Neural crest cell (in vitro differentiated cells): ENCODE measurements at places on chromosomes 13 and 19.

DNA sequence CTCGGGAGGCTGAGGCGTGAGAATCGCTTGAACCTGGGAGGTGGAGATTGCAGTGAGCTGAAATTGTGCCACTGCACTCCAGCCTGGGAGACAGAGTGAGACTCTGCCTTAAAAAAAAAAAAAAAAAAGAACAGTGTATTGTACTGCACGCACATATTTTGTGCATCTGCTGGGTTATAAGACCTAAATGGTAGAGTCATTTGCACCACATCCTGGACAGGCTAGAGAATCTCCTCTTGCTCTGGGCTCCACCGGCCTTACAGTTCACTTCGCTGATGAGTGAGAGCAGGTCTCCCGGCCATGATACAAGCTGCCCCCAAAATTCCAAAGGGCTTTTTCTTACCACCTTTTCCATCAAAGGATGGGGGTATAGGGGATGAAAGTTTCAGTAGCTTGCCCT, 7.2 kb upstream of the SAE1 start:
- no peak for DNase-seq

DNA sequence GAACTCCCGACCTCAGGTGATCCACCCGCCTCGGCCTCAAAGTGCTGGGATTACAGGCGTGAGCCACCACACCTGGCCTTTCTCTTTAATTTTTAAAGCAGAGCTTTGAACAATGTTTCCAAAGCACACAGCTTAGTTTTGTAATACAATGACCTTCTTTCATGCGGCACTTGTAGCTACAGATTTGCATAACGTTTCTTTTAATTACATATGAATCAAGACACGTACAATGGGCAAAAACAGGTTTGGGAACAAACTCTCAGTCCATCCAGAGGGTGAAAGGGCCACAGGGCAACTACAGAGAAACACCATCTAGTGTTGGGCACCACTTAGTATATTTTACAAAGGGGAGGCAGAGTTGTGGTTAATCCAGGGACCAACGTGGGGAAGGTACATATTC, 19.0 kb upstream of the S1PR4 start:
- no peak for DNase-seq

DNA sequence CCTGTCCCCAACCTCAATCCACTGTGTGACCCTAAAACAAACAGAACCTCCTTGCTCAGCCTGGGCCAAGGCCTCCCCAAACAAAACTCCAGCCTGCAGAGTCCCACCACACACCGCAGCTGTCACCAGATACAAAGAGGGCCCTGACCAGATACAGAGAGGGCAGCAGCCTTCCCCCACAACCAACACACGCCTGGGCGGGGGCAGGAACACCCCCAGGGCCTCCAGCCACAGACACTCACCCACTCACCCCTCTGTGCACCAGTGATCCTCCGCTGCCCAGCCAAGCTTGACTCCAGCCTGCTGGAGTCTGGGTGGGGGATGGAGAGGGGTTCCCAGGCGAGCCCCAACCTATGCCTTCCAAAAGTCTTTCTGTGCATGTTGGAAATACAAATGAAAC, 5.9 kb upstream of the CIRBP start:
- DNase-seq: no peak

- no peak for DNase-seq
Observed at GRCh38 chr13:102814025-102814607, 15.2 kb downstream of the BIVM start.

DNA sequence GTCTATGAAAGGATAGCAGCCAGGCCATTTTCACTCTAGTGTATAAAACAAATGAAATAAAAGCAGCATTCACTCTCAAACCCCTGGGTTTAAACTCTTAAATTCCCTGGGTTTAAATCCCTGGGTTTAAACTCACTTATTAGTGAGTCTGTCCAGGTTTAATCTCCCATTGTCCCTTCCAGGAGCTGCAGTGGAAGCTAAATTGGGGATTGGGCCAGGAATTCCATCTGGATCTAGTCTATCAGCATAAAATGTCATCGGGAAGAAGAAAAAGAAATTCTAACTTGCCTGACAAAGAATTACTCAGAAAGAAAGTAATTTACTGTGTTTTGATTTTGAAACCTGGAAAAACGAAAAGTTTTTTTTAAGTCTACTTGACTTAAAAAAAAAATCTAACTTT, 54.8 kb downstream of the FRY start:
- DNase-seq: no peak

DNA sequence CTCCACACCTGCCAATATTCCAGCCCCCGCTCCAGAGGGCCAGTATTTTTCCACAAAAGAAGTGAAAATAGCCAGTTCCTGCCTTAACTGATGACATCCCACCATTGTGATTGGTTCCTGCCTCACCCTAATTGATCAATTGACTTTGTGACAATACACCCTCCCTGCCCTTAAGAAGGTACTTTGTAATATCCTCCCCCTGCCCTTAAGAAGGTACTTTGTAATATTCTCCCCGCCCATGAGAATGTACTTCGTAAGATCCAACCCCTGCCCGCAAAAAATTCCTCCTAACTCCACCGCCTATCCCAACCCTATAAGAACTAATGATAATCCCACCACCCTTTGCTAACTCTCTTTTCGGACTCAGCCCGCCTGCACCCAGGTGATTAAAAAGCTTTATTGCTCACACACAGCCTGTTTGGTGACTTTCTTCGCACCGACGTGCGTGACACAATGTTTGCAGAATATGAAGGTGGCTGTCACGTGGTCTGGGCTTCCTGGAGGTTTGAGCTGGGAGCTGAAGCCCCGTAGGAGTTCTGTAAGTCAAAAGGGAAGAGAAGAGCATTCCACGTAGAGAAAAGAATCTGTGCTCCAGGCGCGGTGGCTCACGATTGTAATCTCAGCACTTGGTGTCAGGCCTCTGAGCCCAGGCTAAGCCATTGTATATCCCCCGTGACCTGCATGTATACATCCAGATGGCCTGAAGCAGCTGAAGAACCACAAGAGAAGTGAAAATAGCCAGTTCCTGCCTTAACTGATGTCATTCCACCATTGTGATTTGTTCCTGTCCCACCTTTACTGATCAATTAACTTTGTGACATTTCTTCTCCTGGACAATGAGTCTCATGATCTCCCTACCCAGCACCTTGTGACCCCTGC, 6.2 kb upstream of the FUT3 start:
- no peak for DNase-seq

DNA sequence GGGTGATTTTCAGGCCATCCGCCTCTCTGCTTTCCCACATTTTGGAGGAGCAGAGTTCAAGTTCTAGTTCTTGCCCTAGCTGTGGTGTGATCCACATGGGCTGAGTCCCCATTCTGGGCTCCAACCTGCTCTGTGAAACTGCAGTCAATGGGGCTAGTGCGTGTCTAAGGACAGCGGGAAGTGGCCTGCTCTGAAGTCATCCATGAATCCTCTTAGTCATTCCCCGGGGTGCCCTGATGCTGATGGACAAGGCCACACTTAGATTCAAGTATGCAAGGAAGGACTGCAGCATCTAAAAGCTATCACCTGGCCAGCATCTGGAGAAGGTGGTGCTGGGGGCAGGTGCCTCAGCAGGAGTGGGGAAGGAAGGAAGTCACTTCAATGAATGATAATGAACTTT, 94.6 kb downstream of the TSHZ3 start:
- DNase-seq: no peak

DNA sequence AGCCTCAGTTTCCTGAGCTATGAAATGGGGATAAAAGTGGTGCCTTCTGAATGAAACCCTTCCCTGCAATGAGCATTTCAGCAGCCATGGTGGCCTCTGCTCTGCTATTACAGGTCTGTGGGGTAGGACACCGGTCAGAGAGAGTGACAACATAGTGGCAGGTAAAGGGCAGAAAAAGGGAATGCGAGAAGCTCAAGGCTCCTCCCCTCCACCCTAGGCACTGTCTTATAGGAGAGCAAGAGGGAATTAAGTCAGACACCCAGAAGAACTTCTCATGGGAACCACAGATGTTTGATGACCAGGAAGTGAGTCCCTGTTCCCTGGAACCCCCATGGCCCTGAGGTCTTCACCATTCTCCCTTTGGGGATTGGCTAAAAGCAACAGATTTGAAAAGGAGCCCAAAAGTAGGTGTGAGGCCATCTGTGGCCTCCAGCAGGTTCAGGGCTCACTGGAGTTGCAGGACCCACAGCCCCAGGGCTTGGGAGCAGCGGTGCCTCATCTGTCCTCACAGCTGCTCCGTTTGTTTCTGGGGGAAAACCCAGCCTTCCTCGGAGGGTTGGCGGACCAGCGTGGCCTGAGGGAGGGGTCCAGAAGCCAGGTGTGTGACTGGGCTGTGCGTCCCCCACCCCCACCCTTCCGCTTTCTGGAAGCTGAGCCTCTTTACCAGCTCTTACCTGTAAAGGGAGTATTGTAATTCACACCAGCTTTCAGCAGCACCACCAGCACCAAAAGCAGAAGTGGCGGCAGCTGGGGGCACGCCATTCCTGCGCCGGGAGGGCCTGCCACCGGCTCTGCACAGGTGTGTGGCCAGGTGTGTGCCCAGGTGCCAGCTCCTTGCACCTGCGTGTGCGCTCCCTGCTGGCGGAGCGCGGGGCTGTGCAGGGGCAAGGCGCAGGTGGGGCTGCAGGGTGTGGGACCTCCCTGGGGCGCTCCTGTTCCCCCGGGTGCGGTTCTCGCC, 19.4 kb downstream of the IQCN start:
- DNase-seq: no peak

DNA sequence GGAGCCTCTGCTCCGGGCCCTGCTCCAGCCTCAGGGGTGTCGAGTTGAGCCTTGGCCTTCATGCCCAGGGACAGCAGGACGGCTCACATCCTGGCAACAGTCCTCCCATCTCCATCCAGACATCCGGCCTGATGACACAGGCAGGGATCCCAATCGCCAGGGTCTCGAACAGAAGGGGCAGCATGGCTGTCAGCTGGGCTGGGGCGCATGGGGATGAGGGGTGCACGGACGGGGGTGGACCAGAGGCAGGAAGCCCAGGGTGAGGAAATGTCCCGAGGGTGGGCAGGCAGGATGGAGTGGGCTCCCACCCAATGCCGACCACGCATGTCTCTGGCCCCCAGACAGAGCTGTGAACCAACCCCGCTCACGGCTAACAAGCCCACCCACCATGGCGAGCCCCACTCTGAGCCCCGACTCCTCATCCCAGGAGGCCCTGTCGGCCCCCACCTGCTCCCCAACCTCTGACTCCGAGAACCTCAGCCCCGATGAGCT, 16.2 kb downstream of the EVI5L start:
- no peak for DNase-seq

- DNase-seq: no peak
Observed at GRCh38 chr19:38792250-38793111, 3.5 kb downstream of the LGALS7B start.

- DNase-seq: no peak
Observed at GRCh38 chr13:38693641-38694040, 6.8 kb downstream of the FREM2 start.

- DNase-seq: no peak
Observed at GRCh38 chr19:7986321-7987113, 18.9 kb downstream of the ELAVL1 start.

DNA sequence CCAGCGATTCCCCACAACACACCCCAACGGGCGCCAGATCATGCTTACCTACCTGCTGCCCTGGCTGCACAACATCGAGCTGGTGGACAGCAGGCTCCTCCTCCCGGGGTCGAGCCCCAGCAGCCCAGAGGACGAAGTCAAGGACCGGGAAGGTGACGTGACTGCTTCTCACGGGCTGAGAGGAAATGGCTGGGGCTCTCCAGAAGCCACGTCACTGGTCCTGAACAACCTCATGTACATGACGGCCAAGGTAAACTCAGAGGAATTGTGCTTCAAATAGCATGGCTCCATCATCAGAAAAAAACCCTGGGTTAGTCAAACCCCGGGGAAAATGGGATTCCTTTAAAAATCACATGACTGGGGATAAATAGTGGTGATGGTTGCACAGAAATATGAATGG, 106.3 kb downstream of the ZAR1L start:
- no peak for DNase-seq

DNA sequence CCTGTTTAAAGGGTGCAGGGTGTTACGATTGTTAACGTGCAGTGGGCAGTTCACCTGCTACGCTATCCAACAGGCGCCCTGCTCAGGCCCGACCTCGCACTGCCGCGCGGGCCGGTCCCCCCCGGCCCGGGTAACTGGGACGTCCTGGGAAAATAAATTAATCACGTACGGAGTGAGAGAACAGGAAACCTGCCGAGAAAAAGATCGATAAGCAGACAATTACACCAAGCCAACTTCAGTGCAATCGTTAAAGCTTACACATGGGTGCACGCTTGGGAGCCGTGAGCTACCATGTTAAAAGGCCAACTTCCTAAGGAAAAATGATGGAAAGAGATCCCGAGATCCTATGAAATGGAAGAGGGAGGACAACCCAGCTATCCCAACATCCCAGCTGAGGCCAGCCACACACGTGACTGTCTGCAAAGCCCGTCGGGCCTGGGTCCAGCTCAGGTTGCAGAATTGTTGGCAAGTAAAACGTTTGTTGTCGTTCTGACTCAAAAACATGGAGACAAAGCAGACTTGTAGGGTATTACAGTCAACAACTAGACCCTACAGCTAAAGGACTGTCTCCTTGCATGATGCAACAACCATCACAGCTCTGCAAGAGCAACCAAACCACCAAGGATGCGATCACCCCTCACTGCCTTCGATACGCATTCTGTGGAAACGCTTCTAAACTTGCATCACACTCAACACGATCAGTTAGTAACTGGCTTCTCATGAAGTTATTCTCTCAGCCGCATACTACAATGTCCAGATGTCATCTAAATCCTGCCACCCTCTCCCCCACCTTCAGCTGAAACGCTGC, 741 bp upstream of the TUBGCP3 start:
- no peak for DNase-seq

GRCh38 chr13:27971236-27971645, 2.1 kb upstream of the CDX2 start:
- DNase-seq: no peak

GRCh38 chr19:51055866-51056265, 9.0 kb downstream of the KLK13 start:
- no peak for DNase-seq

DNA sequence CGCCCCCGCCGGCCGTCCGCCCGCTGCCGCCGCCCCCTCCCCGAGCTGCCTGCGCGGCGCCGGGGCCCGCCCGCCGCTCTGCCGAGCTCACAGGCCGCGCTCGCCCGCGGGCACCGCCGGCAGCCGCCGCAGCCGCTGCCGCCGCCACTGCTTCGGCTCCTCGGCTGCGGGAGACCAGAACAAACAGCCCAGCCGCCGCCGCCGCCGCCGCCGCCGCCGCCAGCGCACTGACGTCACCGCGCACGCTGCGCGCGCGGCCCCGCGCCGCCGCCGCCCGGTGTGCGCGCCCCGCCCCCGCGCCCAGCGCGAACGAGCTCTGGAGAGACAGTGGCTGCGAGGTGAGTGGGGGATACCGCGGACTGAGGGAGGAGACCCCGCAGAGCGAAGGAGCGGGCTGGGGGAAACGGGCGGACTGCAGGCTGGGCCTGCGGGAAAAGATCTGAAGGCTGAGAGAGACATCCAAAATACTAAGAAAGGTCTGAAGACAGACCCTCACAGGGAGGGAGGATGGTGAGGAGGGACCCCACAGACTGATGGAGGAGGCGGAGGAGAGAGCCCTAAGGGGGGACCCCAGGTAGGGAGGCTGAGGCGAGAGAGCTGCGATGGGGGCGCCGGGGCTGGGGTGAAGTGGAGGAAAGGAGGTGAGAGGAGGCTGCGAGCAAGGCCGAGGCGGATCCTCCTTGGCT, at the start of gene BRD4:
Gene BRD4 (minus strand): TSS at position 229 of the 686 bp plus-strand sequence. CDS start 59,440 bp downstream, outside the sequence.
- DNase-seq: peak; percentile 75
